ENCODE measurements at places on chromosomes 13 and 19.

GRCh38 chr19:49847731-49848696 is 2.9 kb upstream of the PTOV1 start:
- no peak for DNase-seq

- peak; percentile 37 for DNase-seq
Observed at GRCh38 chr13:98873377-98874028, 104.4 kb downstream of the DOCK9 start.

DNA sequence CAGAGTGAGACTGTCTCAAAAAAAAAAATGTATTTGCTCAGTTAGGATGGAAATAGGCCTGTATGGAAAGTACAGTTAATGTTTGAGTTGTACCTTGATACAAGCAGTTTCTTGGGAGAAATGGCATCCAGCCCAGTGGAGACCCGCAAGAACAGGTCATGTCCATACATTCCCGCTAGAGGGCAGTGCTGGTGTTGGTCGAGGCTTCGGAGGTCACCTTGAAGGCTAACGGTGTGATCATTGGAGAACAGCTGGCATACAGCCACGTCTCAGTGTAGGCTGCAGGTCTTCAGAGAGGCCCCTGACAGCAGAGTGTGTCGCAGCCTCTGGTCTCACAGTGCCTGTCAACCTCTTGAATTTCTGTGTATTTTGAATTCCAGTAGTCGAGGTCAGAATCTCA is 7.5 kb downstream of the ZNF610 start:
- DNase-seq = peak; percentile 89

DNA sequence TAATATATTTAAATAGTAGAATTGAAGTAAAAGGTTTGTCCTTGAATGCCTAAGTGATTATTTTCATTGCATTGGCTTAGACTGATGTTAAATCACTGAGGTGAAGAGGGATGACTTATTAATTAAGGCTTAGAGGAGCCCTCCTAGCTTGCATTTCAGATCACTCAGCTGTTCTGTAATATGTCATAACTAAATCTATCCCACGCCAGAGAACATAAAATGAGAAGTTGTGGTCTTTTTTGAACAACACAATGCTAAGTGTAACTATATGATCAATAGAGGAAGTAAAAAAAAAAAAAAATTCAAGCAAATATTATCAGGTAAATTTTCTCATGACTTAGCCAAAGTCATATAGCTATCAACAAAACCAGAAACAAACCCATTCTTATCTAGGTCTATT is 752.2 kb downstream of the GPC5 start:
- no peak for DNase-seq

GRCh38 chr13:24454056-24454455 is 58.5 kb downstream of the PARP4 start:
- DNase-seq = no peak

DNA sequence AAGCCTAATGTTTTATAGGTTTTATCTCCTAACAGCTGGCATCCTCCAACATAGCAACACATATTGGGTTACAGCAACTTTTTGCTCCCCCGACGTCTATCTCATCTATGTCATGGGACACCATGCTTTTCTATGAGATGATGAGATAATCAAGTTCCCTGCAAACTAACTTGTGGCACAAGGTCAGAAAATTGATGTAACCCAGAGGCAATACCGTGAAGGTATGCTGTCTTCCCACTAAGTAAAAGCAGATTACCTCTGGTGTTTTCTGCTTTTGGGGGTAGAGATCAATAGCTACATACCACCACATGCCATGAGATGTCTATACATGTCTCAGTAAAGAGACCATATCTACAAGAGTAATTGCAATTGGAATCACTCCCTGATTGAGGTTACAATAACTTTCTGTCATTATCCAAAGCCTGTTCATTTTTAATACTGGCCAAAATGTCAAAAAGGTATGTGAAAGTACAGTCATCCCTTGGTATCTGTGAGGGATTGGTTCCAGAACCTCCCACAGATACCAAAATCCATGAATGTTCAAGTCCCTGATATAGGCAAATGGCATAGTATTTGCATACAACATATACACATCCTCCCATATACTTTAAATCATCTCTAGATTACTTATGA is 131.3 kb downstream of the CYSLTR2 start:
- no peak for DNase-seq

DNA sequence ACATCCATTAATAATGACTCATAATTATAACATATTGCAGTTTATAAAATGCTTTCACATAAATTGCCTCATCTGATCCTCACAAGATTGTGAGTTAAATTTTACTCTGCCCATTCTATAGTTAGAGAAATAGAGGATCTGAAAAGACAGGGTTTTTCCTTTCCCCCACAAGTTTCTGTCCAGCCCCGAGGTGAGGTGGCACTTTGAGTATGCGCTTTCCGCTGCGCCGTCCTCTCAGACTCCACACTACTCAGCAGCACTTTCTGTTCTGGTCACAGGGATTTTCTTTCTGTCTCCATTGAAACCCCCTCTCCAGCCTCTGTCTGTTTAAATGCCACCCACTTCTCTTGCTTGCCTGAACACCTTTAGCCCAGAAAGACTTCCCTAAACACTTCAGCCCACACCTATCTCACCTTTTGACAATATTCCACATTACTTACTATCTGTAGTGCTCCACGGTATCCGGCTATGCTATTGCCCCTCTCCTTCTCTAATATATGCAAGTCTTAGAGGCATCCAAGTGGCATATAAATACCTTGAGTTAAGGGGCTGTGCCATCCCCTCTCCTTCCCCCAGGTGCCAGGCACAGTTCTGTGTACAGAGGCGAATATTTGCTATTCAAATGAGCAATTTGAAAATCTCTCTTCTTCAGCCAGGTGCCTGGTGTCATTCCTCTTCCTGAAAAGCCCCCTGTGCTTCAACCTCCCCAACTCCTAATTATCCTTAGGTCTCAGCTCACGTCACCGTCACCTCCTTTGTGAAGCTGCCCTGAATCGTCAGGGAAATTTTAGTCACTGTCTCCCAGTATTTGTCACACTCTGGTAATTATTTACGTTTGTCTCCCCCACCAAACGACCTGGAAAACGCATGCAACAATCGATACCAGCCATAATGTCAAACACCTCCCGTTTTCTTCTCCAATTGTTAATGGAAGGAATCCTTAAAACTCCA is 268.7 kb downstream of the NHLRC3 start:
- DNase-seq = no peak

- no peak for DNase-seq
Observed at GRCh38 chr13:81318231-81319019, 977.5 kb upstream of the SPRY2 start.

GRCh38 chr19:47608074-47608918 is 638 bp upstream of the BICRA start:
- peak; percentile 96 for DNase-seq

DNA sequence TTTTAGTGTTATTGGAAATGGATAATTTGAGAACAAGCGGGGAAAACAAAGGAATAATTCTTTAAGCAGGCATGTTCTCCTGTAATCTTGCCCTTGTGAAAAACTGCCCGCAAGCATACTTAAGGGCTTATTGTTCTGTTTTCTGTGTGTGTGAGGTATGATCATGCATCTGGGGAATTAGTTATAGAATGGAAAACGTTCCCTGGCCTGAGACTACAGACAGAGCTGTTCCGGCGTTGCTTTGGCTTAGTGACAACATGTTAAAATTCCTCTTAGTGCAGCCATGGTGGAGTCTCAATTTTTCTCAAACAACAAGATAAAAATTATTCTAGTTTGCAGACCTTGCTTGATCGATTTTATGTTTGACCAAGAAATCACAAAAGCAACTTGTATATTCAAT is 560.2 kb upstream of the SPRY2 start:
- DNase-seq = no peak

DNA sequence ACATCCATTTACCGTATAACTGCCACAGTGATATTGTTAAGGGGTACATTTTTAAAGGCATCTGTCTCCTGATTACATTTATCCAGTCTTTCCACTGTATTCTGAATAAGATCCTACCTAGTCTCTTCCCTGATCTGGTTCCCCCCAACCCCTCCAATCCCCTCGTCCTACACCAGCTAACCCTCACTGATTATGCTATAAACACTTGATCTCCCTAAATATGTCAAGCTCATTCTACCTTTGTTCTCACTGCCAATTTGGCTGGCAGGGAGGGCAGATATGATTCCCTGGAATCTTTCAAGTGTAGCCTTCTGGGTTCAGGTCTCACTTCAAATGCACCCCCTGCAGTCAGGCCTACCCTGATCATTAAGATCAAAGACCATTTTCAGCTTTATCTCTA is 1379.8 kb upstream of the MIR17HG start:
- peak; percentile 43 for DNase-seq
